Fibroblast of skin of back (primary cell): ENCODE measurements at places on chromosomes 5 and 9.

DNA sequence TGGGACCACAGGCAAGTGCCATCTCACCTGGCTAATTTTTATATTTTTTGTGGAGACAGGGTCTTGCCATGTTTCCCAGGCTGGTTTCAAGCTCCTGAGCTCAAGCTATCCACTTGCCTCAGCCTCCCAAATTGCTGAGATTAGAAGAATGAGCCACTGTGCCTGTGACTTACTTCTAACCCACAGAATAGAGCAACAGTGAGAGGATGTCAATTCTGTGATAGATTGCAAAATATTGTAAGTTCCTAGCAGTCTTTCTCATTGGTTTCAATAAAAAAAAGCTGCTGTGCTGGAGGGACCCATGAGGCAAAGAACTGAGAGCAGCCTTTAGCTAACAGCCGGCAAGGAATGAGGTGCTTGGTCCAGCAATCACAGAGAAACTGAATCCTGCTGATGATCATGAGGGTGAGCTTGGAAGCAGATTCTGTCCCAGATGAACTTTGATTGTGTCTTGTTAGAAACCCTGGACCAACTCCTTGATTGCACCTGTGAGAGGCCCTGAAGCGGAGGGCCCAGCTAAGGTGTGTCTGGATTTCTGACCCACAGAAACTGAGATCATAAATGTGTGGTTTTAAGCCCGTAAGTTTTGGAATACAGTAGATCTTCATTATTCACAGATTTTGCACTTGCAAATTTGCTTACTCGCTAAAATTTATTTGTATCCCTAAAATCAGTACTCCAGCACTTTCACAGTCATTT lies 149.7 kb downstream of the GCNT1 start:
- no peak for DNase-seq

GRCh38 chr9:122329597-122329996 lies 41.2 kb upstream of the PTGS1 start:
- DNase-seq = no peak

GRCh38 chr5:149627070-149627469 lies 45.8 kb downstream of the ARHGEF37 start:
- no peak for DNase-seq

- DNase-seq = no peak
Measured at GRCh38 chr9:133709015-133709611, 29.0 kb downstream of the SARDH start.

GRCh38 chr5:68849103-68849502 lies 244.7 kb upstream of the SLC30A5 start:
- DNase-seq = no peak

DNA sequence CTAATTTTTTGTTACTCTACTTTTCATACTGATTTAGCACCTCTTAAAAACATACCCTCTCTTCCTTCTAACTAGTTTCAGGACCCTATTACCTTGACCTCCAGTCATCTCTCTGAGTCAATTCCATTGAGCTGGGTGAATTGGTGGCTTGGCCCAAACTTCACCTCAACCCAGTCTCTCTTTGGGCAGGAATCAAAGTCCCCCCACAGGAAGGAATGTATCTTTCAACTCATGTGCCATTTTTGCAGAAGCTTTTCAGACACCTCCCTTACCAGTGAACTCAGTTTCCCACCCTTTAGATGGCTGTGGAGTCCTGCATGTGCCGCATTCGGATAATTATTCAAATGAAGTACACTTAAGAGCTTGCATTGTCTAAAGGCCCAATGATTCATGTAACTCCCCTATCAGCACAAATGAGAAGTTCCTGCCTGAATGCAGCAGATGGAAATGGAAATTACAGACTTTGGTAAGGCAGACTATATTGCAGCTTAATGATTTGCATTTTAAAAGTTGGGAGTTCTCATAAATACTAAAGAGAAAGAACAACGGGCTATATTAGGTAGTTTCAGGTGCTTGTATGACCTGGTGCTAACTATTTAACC lies 693.5 kb downstream of the PTPRD start:
- DNase-seq = no peak

GRCh38 chr9:17623965-17624364 lies 45.1 kb downstream of the SH3GL2 start:
- DNase-seq = no peak

DNA sequence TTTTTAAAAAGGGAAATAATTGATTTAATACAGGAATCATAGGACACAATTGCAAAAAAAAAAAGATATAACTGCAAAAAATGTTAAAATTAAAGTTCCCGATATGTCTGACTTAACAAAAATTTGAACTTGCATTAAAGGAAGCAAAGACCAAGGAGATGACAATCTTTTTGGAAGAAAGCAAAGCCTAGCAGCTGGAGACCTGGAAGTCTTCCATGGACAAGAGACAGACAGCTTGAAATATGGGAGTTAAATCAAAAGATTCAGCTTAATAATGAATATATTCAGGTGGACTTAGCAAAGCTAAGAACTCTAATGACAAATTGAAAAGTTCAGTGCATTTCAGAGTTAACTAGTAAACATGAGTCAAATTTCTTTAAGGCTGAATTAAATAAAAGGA lies 568.7 kb upstream of the RGMB start:
- DNase-seq = no peak

DNA sequence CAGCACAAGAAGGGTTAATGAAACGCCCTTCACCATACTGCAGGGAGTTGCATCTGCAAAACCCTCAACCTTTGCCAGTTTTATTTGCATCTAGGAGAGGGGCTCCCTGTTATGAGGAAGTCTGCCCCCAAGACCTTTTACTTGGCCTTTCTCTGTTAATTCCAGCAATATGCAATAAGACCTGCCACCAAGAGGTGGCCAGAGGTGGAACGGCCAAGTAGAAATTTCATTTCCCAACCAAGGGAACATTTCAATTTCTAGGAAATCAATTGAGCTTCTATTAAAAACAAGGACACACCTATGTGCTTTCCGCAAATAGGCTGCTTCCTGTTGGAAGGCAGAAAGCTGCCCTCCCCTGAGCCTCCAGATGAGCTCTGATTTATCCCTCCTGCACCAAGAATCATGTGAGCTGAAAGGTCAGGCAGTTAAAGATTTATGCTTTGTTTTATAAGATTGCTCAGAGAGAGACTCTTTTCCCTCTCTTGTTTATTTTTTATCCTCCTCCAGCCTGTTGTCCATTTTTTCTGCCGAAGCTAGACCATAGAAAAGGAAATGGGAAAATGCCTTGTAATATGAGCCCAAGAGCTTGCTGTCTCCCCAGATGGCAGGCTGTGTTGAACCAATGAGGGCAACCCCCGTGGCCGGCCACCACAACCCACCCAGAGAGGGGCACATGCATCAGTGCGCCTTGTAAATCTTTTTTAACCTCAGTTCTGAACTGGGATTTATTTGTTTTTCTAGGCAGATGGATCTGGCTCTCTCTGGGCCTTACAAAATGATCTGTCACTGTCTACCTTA lies 572.8 kb downstream of the TLE1 start:
- no peak for DNase-seq

DNA sequence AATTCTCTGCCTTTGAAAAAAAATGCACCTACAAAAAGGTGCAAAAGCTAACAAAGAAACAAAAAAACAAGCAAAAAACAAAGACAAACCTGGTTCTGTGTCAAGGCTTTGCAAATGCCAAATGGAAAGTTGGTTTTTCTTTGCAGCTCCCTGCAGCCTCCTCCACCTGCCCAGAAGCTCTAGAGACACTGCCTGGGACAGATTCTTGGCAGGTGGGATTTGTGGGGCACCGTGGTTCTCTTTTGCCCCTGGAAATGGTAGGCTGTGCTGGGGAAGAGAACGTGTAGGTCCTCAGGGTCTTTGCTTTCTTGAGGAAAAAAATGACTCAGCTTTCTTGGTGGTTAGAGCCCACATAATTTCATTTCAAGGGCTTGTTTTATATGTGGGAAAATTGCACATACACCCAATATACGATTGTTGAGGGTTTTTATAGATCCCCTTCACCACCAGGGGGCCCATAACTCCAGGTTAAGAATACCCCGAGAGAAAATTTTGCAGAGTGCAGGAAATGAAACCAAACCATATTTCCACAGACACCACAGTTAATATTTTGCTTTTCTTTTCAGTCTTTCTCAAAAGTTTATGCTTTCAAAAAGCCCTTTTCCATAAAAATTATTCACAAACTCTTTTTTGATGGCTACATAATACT lies 58.7 kb downstream of the NXNL2 start:
- DNase-seq = peak; percentile 65

DNA sequence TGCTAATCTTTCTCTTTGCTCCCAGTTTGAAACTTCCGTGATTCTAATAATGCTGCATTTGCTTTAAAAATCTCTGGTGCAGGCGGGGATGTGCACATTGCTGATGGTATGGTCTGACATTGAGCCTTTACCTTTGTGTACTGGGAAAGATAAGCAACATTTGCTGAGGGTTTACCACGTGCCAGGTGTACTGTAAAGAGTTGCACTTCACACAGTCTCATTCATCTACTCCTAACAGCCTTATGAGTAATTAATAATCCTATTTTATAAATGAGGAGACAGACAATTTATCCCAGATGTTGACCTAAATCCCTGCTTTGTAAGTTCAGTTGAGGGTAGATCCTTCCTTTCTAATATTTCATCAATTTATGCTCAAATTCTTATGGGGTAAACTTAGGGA lies 726 bp upstream of the ADGRV1 start:
- no peak for DNase-seq

- peak; percentile 48 for DNase-seq
Measured at GRCh38 chr9:33818847-33819500, 2.0 kb downstream of the UBE2R2 start.

DNA sequence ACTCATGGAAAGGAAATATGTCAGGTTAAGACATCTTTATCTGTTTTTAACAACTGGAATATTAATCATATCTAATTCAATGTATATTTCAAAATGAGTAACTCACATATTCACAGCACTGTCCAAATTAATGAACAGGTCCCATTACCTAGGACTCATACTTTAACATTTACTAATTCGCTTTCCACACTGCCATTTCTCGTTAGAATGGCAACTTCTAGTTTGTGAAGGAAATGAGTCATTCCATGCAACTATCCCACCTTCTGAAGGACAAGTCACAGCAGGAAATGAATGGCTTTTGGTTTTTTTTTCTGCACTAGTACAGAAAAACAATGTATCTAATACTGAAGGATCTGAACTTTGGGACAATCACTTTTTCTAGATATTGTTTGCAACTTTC lies 24.6 kb upstream of the IFNK start:
- DNase-seq = peak; percentile 41

GRCh38 chr5:158938200-158938599 lies 161.5 kb downstream of the EBF1 start:
- DNase-seq = no peak

- peak; percentile 23 for DNase-seq
Measured at GRCh38 chr9:78325343-78325742, 28.4 kb downstream of the PSAT1 start.

DNA sequence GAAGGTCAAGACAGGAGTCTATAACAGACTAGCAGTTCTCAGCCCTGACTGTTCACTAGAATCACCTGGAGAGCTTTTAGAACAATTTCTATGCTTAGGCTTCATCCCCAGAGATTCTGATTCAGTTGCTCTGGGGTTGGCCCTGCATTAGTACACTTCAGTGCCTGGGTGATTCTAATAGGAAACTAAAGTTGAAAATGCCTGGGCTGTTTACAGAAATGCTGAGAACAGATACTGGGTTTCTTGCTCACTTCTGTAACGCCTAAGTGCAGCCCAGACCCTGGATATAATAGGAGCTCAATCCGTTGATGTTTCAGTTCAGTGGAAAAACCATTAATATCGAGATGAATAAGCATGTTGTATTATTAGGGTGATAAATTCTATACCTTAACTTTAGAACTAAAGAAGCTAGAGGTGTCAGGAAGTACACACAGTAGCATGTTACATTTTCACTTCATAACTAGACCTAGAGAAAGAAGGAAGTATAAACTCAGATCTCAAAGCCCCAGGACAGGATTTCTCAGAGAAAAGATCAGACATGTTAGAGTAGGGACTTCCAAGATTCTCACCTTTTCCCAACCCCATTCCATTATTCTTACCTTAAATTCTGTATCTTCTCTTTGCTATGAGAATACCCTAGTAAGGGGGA lies 20.4 kb downstream of the HAVCR2 start:
- no peak for DNase-seq
